ENCODE measurements at places on chromosomes 3 and 15. TPM values are rescaled to one million over a fixed set of nuclear protein-coding genes. Genes with fewer than 3 reads are reported as not detected.

The CLDN16 gene
- polyA plus RNA-seq, result 0.02 TPM

The ANO10 gene
- 21.5 TPM for polyA plus RNA-seq

The CSPG4 gene
- 0.35 TPM for polyA plus RNA-seq

The SLC6A1 gene
- not detected for polyA plus RNA-seq

The GRIP2 gene
- 0.26 TPM for polyA plus RNA-seq

The FETUB gene
- 0.05 TPM for polyA plus RNA-seq

The SENP2 gene
- polyA plus RNA-seq, result 8.5 TPM

GRCh38 chr3:177591379-177591778 is 394.1 kb upstream of the TBL1XR1 start:
- no peak for DNase-seq

DNA sequence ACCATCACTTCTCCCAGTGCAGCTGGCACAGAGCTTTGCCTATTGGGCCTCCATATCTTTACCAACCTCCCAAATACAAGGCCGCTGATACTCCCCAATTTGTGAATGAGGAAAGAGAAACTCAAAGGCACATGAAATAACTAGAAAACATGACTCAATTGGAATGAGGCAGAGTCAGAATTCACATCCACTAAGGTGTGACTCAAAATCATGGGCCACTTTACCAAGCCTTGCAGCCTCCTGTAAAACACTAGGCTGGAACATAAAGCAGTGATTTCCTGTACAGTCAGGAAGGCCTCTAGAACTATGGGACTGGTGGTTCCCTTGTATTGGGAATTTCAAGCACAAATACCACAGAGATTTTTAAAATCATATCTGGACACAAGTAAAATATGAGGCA is 128.6 kb downstream of the DCLK3 start:
- no peak for DNase-seq

DNA sequence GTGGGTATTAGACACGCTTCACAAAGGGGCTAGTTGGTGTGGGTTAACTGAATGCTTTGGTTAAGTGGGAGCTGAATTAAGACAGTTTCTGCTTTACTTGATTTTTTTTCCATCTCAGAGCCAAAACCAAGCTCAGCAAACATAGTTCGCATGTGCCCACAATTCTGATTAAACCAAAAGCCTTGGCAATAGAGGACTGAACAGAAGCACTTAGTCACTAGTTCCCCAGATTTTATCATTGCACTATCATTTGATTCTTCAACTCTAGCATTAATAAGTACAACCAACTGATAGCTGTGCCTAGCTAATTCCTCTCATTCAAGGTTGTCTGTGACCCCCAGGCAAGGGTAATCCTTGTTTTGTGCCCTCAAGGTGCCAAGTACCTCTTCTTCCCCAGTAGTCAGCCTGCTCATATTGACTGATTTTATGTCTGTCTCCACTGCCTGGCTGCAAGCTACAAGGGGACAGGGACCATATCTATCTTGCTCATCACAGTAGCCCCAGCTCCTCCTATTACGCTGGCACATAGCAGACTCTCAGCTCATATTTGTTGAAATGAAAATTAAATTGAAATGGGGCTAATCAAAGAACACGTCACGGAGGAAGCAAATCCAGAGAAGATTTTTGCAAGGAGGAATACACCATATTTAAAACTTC is 9.9 kb upstream of the ARHGEF3 start:
- DNase-seq, result peak; percentile 44

DNA sequence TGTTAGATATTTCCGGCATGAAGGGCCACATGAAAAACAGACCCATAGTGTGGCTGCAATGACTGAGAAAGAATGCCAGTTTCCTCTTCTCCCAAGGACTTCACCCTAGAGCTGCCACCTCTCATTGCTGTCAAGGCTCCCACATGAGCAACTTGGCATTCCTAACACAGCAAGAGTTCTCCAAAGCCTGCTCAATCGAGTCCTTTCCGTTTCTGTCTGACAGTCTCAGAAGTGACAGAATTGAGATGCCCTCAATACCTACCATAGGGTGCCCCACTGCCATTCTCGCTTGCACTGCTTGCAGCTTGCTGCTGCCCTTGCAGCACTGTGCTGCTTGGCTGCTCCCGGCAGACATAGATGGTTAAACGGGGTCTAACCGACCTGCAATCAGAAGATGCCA is 44.3 kb downstream of the UBP1 start:
- DNase-seq, result no peak

DNA sequence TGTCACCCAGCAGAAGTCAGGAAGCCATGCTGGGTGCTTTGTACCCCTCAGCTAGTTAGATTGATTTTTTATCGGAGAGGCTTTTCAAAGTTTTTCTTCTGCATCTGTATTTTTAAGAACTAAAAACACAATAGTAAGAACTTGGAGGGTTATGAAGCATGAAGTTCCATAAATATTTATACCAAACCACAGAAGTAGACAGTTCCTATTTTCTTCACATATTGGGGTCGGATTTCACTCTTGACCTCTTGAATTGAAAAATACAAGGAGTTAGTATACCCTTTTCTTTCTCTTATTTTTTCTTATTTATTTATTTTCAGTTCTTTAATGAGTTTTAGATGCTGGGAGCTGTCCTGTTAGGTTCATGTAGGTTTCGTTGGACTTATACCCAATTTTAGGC is 35.1 kb downstream of the SLC25A26 start:
- no peak for DNase-seq

- no peak for DNase-seq
Measured at GRCh38 chr3:19420159-19420558, 271.8 kb downstream of the KCNH8 start.

GRCh38 chr3:55524565-55525244 is 37.6 kb upstream of the WNT5A start:
- DNase-seq, result no peak

DNA sequence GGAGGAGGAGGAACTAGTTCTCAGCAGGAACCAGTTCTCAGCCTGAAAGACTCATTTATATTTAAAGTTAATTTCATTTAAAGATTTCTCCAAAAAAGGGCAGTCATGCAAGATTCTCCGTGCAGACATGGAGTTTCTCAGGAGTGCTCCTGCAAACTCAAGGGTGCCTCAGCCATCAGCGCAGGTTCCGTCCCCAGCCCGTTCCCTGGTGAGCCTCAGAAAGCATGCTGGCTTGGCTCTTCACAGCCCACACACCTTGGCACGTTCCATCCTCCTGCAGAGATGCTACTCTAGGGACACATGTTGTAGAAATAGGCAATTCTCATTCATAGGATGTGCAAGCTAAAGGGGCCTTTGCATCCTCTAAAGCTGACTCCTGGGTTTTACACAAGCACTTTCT is 123.0 kb downstream of the LIPC start:
- no peak for DNase-seq

- peak; percentile 42 for DNase-seq
Measured at GRCh38 chr15:91849749-91850161, 3.8 kb upstream of the SLCO3A1 start.

DNA sequence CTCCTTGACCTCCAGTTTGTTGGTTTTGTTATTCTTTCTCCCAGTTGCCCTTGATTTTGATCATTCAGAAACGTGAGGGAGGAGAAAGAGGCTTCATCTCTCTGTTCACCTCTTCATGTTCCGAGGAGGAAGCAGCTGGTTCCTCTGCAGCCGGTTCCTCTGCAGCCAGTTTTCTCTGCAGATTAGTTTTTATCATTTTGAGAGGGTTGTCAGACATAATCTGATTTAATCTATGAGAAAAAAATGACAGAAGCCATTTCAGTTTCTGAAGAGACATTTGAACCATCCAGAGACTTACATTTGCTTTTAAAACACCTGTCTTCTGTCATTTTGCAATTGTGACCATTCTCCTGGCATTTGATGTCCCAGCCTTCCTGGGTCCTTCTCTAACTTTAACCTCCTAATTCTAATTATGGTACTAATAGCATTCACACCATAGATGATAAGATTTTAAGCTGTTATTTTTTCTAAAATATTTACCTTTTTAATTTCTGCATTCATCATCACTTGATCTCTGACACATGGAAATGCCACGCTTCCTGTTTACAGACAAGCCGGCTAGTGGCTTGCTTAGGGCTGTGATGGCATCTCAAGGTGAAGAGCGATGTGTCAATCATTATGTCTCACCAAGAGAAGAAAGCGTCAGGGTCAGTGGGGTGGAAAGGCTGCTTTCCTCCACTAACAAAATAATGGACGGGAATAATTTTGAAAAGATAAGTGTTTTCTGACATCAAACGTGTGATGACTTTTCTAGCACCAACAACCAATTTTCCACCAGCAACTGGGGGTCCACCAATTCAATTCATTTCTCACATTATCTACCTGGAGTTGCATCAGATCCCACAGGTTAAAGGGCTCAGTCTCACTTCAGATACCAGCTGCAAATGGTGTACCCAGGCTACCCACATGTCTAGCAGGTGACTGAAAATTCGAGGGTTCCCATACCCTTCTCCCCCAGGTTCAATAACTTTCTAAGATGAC is 76.4 kb downstream of the CHRNA7 start:
- DNase-seq, result peak; percentile 52

GRCh38 chr3:56288258-56288657 is 180.0 kb downstream of the ERC2 start:
- DNase-seq, result no peak

- no peak for DNase-seq
Measured at GRCh38 chr3:33287672-33288282, 10.5 kb downstream of the FBXL2 start.

- DNase-seq, result no peak
Measured at GRCh38 chr3:54069961-54070360, 52.4 kb upstream of the CACNA2D3 start.

DNA sequence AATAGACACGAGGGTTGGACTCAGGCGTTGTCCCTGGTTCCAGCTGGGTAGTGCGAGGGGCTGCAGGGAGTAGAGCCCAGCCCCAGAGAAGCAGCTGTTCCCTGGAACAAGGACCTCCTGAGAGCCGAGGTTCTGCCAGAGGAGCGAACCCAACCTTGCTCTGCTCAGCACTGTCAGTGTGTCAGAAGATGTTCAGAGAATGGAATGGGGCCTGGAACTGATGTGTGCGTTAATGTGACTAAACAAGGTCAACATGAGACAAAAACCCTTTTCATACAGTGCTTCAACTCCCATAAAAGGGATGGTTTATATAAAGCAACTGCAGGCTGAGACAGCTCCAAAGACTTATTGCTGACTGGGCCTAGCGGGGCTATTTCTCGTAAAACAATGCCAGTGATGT is 35.5 kb upstream of the HACD2 start:
- DNase-seq, result no peak

- no peak for DNase-seq
Measured at GRCh38 chr3:15983693-15984092, 185.9 kb upstream of the ANKRD28 start.
